AG20443 (cell line): ENCODE measurements at places on chromosomes 6 and 20.
A peak's percentile ranks its signal among the peaks of the same experiment; 100 is the strongest.

DNA sequence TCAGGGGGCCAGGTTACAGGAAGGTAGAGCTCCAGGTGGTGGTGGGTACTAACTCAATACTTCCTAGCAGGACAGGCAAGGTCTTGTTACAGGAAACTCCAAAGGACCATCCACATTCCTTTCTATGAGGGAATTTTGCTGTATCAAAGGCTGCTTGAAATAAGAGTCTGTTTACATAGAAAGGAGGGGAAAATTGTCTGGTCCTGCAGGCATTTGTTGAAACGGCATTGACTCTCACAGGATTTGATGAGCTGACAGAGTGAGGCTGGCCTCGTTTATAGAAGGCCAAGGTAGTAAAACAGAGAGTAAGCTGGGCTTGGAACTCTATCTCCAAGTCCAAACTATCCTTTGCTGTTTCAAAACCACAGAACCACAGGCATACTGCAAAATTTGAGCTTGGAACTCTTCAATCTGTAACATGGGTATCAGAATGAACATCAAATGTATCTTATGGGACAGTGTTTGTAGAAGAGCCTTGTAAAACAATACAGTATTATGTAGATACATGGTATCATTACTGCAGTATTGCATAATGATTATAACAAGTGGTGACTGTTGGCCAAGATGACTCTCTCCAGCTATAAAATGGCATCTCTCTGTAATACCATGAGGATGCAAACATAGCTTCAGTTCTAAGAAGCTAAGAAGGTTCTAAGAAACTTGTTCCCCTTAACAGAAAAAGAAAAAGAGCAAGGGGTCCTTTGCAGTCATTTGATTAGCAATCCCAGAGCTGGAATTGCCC, 61.5 kb downstream of the TRAM2 start:
- no peak for DNase-seq

- peak; percentile 60 for DNase-seq
These were observed 4.8 kb upstream of the ATXN1 start for GRCh38 chr6:16766043-16766536.

DNA sequence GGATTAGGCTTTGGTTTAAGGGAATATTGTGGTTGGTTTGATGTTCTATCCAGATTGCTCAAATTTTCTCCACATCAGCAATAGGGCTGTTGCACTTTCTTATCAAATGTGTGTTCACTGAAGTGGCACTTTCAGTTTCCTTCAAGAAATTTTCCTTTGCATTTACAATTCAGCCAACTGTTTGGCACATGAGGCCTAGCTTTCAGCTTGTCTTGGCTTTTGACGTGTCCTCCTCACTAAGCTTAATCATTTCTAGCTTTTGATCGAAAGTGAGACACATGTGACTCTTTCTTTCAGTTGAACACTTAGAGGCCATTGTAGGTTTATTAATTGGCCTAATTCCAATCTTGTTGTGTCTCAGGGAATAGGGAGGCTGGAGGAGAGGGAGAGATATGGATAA, 104.8 kb downstream of the FLRT3 start:
- DNase-seq, result no peak

- DNase-seq, result no peak
These were observed 935.7 kb downstream of the KIF16B start for GRCh38 chr20:15637546-15637945.

- no peak for DNase-seq
These were observed 12.3 kb downstream of the PCK1 start for GRCh38 chr20:57573242-57573641.

GRCh38 chr6:125918230-125918629, 38.3 kb upstream of the HINT3 start:
- DNase-seq, result peak; percentile 11

DNA sequence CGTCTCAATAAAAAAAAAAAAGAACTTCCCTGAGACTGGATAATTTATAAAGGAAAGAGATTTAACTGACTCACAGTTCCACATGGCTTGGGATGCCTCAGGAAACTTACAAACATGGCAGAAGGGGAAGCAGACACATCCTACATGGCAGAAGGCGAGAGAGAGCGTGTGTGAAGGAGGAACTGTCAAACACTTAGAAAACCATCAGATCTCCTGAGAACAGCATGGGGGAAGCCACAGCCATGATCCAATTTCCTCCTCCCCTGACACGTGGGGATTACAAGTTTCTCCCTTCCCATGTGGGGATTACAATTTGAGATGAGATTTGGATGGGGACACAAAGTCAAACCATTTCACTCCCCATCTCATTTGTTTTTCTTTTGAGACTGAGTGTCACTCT, 46.6 kb upstream of the TFAP2C start:
- DNase-seq, result no peak

GRCh38 chr6:14748679-14749078, 497.2 kb upstream of the JARID2 start:
- no peak for DNase-seq

DNA sequence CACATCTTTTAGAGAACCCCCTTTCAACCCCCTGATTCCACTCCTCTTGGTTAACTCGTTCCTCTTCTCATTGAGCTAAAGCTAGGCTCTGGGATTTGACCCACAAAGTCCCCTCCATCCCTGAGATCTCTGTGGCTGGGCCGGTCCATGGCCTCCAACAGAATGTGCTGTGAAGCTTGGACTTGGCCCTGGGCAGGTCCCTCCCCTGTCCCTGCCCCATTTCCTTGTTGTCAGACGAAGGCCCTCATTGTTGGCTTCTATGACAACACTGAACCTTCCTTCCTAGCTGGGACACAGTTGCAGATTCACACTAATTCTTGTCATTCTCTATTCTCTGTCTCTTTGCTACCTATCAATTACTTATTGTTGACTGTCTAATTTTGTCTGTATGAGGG, 156.1 kb downstream of the SYCP2 start:
- no peak for DNase-seq

DNA sequence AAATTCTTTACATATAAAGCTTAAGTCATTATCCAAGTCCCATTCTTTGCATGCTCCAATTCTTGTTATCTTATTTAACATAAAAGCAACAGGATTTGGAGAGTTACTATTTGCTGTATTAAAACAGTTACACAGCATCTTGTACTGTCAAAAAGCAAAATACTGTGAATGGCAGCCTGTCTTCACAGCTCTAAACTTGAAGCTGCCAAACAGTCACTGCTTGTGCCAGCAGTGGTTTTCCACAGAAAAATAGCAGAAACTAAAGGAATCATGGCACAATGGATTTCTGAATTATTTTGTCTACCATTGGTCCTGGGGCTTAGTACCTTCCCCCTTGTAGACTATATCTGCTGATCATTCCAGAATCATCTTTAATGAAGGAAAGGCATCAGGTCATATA, 107.5 kb downstream of the SESN1 start:
- no peak for DNase-seq

- no peak for DNase-seq
These were observed 9.1 kb downstream of the RBM38 start for GRCh38 chr20:57400231-57400701.

- DNase-seq, result no peak
These were observed 37.9 kb upstream of the RNF24 start for GRCh38 chr20:4053071-4053919.

- DNase-seq, result no peak
These were observed 505.0 kb downstream of the PRKN start for GRCh38 chr6:162222521-162222920.

- peak; percentile 78 for DNase-seq
These were observed 14.7 kb downstream of the HLA-F start for GRCh38 chr6:29737707-29738630.

- no peak for DNase-seq
These were observed 138.1 kb upstream of the SLC24A3 start for GRCh38 chr20:19074356-19074755.

DNA sequence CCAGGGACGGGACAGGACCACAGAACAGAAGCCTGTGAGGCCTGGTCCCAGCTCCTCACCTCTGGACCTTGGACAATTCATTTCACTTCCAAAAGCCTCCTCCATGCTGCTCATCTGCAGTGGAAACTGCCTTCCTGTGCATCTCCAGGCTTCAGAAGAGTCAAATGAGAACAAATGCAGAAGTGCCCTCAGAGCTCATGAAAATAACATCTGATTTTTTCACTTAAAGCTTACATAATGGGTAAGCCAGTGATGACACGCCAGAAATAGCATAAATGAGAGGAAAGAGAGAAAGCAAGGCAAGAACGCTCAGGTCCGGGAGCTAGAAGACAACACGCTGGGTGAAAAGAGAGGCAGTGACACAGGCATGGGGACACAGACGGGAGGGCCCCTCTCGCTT, 7.9 kb downstream of the CNKSR3 start:
- no peak for DNase-seq
